Tongue (tissue), 3 donors: ENCODE measurements at places on chromosomes 2 and 18.

DNA sequence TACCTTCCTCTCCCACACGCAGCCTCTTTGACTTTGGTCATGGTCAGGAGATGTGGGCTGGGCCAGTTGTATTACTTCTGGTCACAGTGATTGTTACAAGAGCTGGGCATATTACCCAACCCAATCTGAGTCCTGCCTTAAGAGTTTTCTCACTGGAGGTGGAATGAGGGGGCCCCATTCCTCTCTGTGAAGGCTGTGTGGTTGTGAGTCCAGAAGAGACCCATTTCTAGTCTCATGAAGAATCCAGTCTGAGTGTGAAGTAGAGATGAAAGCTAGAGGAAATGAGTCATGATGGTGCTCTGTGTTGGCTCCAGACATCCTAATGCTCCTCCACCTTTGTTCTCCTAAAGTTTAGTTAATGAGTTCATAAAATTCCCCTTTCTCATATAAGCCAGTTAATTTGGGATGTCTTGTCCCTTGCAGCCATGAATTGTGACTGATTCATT, 50.8 kb upstream of the RASGRP3 start:
- DNase-seq = no peak

GRCh38 chr2:204024503-204024902, 87.9 kb downstream of the ICOS start:
- DNase-seq = peak; percentile 80

DNA sequence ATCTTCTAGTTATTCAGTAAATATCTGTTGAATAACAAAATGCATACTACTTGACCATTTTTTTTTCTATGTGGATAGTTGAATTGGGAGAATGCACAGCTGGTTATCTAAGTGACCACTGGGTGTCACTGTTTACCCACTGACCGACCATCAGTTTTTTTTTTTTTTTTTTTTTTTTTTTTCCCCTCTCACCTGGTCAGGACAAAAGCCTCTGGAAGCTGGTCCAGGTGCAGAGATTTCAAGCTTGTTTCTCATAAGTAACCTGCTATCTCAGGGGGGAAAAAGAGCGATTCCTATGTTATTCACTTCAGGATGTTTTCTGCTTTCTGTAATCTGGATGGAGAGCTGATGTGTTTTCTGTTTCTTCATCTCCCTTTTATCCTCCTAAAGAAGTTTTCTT, 256.0 kb downstream of the DCDC2C start:
- DNase-seq = peak; percentile 75

DNA sequence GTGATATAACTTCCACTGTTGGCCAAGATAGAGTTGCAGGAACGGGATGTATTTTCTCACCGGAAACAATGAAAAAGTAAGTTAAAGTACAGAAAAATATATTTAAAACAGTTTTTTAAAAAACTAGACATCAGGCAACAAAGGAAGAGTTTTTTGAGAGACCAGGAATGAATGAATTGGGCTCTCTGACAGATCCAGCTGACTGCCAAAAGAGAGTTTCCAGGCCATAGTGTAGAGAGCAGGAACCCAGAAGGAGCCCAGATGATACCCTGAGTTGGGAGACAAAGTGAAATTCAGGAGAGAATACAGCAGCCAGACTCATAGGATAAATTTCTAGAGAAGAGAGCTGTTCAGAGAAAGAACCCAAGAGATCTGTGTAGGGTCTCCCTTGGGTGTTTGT, 362.6 kb upstream of the SMIM21 start:
- no peak for DNase-seq

GRCh38 chr2:197113275-197113711, 186.8 kb upstream of the PGAP1 start:
- peak; percentile 55 for DNase-seq

GRCh38 chr2:191369034-191369433, 123.8 kb downstream of the MYO1B start:
- no peak for DNase-seq

DNA sequence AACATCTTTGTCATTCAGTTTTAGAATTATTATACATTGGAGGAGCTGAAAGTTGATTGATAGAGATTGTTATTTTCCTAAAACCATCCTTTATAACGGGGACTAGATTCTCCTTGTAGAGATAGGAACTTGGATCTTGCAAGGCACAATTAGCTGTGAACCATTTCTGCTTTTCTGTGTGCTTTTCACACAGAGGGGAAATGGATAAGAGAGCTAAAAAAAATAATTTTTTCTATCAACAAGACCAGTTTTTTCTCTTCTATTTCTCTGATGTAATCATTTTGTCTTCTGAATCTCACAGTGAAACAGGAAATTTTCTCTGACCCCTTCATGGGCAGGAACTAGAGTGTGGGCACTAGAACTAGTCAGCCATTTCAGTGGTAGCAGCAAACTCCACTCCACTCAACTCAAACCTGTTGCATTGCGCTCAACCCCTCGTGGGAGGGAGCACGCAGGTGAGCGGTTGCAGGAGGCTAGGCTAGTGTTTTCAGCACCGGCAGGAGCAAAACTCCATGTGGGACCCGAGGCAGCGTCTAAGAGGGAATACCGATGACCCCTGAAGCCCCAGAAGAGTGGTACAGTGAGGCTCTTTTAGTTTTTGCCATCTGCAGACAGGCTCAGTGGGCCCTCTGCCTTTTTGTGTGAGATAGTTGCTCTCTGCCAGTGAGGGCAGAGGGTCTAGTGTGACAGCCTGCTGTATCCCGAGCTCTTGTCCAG, 24.0 kb upstream of the SLC39A10 start:
- DNase-seq = no peak

DNA sequence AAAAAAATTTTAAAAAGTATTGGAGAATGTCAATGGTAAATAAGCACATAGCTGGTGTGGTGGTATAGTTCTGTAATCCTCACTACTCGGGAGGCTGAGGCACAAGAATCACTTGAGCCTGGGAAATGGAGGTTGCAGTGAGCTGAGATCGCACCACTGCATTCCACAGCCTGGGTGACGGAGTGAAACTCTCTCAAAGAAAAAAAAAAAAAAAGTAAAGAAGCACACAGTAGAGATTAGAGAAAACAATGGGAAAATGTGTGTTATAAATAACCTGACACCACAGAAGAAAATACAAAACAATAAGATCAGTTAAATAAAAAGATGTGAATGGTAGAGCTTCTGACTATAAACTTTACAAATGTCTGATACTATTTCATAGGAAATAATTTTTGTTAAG, 163.7 kb upstream of the WDSUB1 start:
- no peak for DNase-seq

DNA sequence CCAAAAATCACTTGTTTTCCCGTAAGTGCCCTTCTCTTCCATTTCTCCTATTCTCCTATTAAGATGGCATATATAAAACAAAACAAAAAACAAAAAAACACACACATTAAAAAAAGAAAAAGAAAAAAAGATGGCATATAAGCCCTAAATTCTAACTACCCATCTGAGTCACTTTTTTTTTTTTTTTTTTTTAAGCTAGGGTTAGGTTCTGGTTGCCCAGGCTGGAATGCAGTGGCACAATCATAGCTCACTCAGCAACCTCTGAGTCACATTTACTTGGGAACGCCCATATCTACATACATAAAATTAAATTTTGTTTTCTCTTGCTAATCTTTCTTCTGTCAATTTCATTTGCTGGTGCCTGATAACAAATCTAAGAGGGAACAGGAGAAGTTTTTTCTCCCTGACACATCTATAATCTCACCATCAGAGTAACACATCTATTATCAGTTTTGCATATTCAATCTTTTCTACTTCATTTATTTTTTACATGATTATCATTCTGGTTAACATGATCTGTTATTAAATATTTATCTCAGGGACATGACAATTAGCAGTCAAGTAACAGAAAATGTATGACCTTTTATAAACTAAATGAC, 52.1 kb downstream of the EEF1B2 start:
- no peak for DNase-seq

GRCh38 chr2:174286172-174286571, 37.8 kb upstream of the OLA1 start:
- no peak for DNase-seq

DNA sequence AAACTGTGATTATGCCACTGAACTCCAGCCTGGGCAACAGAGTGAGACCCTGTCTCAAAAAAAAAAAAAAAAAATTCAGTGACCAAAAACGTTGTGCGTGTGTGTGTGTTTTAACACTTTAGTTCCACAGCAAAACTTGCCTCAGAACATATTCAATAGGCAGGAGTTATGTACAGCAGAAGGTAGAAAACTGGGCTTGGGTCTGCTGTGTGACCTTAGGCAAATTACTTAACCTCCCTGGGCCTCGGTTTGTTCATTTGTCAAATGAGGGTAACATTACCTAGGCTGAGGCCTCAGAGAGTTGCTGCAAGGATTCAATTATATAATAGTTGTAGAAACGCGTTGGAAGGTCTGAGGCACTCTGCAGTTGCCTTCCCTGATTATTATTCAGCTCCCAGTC, 10.3 kb upstream of the SCG2 start:
- peak; percentile 3 for DNase-seq
